ENCODE measurements at places on chromosomes 1 and 21.

GRCh38 chr1:45667321-45668111 is 18.8 kb downstream of the GPBP1L1 start:
- DNase-seq, result no peak

DNA sequence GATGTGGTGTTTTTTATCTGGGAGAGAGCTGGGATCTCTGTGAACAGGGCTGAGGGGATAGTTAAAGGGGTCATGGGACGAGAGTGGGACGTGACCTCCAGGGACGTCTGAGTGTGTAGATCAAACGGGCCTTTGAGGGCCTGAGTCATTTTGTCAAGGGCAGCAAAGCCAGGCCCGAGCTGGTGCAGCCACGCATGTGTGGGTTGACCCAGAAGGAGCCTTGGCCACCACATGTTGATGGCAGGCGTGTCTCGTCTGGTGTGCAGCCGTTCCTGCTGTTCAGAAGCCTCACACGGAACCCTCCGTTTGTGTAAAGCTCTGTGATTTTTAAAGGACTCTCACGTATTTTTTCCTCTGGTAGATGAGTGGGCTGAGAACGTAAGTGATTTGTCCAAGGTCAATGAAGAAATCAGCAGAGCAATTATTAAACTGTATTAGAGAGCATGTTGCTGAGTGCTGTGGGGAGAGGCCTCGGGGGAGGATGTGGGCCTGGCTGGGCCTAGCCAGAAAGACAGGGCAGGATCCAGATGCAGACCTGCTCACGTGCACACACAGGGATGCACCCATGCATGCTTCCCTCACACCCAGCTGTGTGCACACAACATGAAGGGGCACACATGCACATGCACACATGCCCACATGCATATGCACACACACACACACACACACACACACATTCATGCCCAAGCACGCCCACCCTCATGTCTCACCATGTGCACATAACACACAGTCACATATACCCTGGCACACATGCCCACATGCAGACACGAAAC is 89.8 kb downstream of the AJAP1 start:
- DNase-seq, result no peak

GRCh38 chr1:31872658-31873636 is 57.1 kb upstream of the SPOCD1 start:
- DNase-seq, result no peak

- no peak for DNase-seq
These were observed 40.1 kb upstream of the PUM1 start for GRCh38 chr1:31105646-31106045.

DNA sequence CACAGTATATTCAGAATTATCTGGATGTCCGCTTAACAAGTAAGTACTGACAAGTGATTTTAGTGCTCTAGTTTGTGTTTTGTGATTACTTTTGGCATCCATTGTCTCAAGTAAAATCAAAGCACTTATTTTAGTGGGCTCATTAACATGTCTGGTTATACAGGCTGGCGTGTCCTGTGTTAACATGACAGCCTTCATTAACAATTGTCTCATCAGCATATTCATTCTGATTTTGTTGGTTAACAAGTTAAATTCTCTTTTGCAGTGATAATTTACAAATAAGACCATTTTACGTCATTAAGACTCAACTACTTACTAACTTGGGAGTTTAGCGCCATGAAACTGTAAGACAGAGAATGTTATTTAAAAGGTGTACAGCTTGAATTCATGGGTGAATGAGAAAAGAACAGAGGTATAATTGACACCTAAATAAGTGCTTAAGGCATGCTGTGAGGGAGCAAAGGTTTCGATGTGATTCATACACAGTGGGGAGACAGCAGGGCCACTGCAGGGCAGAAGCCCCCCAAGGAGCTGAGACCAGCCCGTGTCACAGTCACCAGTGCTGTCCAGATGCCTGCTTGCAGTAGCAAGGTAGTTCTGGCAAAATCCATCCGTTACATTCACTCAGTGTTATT is 22.4 kb downstream of the TAF5L start:
- DNase-seq, result no peak

DNA sequence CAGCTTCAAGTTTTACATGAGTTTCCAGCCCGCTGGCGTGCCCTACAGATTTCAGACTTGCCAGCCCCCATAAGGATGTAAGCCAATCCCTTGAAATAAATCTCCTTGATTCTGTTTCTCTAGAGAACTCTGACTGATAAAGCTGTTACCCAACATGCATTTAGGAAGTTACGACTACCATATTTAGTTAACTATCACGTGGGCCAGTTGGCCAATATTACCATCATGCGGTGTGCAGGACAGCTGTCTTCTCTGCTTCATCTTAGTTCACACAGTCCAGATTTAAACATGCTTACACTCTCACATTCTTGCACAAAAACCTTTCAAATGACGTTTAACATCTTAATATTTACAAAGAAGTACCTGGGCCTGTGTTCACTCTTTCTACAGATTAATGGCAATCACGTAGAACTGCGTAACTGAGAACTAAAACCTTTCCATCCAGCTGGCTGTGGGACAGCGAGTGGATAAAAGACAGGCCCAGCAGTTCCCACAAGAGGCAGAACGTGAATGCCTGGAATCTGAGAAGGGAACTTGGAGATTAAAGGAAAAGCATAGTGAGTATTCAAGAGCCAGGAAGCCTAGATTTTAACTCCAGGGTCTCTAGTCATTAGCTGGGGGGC is 20.8 kb downstream of the FAM177B start:
- DNase-seq, result no peak

DNA sequence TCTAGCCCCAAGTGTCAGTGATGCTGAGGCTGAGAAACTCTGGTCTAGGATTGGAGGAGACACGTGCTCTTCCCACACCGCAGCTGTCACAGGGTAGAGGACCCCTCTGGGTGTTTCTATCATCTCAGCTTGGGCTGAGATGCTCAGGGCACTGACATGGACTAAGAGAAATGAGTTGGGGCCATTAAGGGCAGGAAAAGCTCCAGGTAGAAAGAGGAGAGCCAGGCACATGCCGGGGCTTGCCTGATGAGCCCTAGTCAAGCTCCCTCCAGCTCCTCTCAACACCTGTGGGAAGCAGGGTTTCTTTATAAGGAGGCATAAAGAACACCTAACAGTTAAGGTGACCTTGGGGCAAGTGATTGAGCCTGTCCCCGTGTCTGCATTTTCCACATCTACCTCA is 17.3 kb downstream of the ABCA4 start:
- DNase-seq, result no peak

DNA sequence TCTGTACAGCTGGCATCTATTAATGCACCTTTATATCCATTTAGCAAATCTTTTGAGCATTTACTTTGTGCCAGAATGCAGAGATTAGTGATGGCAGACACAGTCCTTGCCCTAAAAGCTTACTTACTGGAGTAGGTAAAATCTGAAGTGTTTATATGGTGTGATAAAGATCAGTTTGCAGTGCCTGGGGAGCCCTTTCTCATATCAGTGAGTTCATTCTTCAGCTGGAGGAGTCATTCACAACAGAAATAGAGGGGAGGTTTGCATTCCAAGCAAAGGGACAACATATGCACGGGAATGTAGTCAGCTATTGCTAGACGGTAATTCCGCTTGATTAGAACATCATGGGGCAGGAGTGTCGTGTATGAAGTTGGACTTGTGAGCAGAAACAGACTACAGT is 8.4 kb downstream of the SLC35F3 start:
- DNase-seq, result no peak

GRCh38 chr1:113286156-113286555 is 104.2 kb upstream of the MAGI3 start:
- DNase-seq, result no peak
